ENCODE measurements at places on chromosomes 6 and 20. TPM values are rescaled to one million over a fixed set of nuclear protein-coding genes. Genes with fewer than 3 reads are reported as not detected.

MMP24 gene
- total RNA-seq: not detected

NOTCH4 gene
- 0.27 TPM for total RNA-seq

LRFN2 gene
- 0.08 TPM for total RNA-seq

VAPB gene
- 39.1 TPM for total RNA-seq

IL20RA gene
- total RNA-seq: not detected

PAK5 gene
- not detected for total RNA-seq

DCBLD1 gene
- total RNA-seq: 3.7 TPM

LAMA5 gene
- 0.67 TPM for total RNA-seq

ADGRF1 gene
- not detected for total RNA-seq

CPNE1 gene
- 252 TPM for total RNA-seq

THEMIS gene
- total RNA-seq: 89.2 TPM

ISM1 gene
- total RNA-seq: 1.4 TPM

LKAAEAR1 gene
- total RNA-seq: 0.44 TPM

OOEP gene
- total RNA-seq: 0.57 TPM

IMPG1 gene
- total RNA-seq: not detected

SCUBE3 gene
- not detected for total RNA-seq

DZANK1 gene
- total RNA-seq: 1.7 TPM

CGA gene
- not detected for total RNA-seq

POU3F2 gene
- not detected for total RNA-seq

LY6G6D gene
- not detected for total RNA-seq

MOG gene
- total RNA-seq: not detected

LGSN gene
- not detected for total RNA-seq

TSBP1 gene
- total RNA-seq: not detected

XKR7 gene
- total RNA-seq: not detected

GTSF1L gene
- not detected for total RNA-seq

CUL9 gene
- total RNA-seq: 57.8 TPM

NKAIN4 gene
- total RNA-seq: not detected

CD93 gene
- total RNA-seq: 1.7 TPM

MYL9 gene
- total RNA-seq: 0.25 TPM

MOXD1 gene
- total RNA-seq: not detected

MAS1 gene
- total RNA-seq: not detected

CST7 gene
- total RNA-seq: 25.9 TPM

FAM229B gene
- total RNA-seq: 2.2 TPM

PLN gene
- not detected for total RNA-seq

SIRPG gene
- total RNA-seq: 90.1 TPM

DEF6 gene
- 219 TPM for total RNA-seq

ESR1 gene
- total RNA-seq: 1.00 TPM

SMOC2 gene
- total RNA-seq: not detected

PNPLA1 gene
- not detected for total RNA-seq

CSNK2B gene
- total RNA-seq: 218 TPM

OPRL1 gene
- total RNA-seq: 1.6 TPM
